Activated T-cell treated with anti-CD3 and anti-CD28 coated beads, Interleukin-2, amount 50 U/mL, for 48 hours (primary cell): ENCODE measurements at places on chromosomes 1 and 21.

DNA sequence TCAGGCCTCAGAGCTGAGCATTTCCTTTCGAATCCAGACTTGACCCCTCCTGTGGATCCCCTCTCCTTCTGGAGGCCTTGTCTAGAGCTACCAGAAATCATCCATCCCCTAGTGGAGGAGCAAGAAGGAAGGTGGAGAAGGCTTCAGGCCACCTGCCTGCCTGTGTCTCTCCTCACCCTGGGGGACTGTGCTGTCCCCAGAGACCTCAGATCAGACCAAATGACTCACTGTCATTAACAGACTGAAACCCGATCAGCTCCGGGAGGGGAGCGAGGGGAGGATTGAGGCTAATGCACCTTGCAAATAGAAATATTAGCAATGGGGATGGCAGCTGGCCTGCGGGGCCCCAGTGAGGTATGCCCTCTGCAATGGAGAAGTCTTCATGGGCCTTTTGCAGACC is 2.1 kb downstream of the MYBPH start:
- no peak for DNase-seq

DNA sequence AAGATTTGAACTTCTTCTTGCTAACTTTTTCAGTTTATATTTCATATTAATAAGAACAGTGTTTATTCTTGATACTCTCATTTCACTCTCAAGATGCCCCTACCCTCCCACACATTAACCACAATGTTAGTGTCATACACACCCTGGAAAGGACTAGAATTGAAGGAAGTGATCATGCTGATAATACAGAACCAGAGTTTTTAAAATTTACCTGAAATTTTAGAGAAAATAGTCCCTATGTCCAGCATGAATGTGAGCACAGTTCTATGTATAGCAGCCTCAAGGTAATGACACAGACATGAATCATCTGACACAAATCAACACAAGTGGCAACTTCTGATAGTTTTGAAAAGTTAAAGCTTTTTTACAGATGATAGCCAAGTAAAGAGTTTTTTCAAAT is 26.0 kb downstream of the RGS1 start:
- DNase-seq = no peak

GRCh38 chr1:4778056-4778455 is 123.6 kb downstream of the AJAP1 start:
- no peak for DNase-seq

DNA sequence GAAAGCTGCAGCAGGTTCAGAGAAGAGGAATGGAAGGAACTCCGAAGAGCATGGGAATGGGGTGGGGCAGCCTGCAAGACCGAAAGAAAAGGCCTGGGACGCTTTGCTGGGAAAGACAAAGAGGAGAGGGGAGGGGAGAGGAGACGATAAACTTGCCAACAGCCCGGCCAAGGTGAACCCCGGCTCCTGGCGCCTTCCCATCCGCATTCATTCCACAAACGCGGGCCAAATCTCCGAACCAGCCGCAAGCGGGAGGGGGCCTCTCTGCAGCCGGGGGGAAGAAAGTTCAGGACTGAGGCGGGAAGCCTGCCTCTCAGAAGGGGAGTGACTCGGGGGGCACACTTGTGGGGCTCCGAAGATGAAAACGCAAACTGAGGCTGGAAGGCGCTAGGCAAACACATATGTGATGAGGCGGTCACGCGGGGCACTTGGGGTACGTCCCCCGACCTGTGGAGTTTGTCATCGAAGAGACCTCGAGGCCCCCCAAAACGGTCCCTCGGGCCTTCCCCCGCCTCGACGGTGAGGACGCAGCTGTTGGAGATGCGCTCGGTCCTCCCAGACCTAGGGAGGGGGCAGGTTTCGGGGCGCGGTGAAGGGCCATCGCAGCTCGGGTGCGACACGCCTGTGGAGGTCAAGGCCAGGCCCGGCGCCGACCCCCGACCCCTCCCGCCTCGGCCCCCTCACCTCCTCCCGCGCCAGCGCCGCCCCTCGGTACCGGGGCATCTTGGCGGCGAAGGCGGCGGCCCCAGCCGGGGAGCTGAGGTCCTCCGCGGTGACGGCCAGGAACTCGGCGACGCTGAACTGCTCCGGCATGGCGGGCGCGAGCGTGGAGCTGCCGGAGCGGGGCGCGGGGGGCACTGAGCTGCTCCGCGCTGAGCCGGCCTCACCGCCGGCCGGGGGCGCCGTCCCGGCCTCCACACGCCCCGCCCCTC is at the start of gene ASAP3:
Gene ASAP3, minus strand, starts transcription at position 859 of the 932 bp plus-strand sequence. Its CDS starts 46 bp downstream, at position 813.
- DNase-seq = no peak

DNA sequence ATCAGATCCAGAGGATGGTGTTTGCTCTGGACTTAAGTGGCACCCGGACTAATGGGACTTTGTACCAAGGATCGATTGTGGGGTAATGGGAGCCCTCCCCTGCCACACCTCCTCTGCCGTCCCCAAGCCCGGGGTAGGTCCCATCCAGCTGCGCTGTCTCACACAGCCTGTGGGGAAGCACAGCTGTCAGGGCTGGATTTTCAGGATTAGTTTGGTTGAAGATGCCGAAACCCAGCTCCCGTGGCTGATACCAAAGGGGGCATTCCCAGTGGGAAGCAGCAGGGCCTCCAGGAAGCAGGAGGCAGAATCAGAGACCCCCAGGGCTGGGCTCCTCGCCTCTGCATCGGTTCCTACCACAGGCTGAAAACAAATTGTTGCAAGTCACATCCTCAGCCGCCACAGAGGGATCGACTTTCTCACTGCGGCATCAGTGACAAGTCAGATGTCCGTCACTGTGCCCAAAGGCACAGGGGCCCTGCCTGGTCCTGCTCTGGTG is 59.7 kb downstream of the MATN1 start:
- no peak for DNase-seq

GRCh38 chr1:56107275-56107638 is 472.1 kb downstream of the PLPP3 start:
- DNase-seq = no peak

DNA sequence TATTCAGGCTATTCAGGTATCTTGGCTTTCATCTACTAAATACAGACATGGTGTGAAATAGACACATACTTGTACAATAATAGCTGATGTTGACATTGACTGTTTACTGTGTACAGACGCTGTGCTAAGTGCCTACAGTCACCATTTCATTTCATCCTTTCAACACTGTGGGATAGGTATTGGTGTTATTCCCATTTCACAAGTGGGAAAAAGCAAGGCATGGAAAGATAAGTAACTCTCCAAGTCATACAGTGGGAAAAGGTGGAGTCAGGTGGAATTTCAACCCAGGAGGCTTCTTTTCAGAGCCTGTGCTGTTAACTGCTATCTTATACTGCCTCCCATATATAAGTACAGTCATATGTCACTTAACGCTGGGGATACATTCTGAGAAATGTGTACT is 49.6 kb upstream of the ATP1A1 start:
- DNase-seq = no peak
